ENCODE measurements at places on chromosomes 5 and 9. TPM values are rescaled to one million over a fixed set of nuclear protein-coding genes. Genes with fewer than 3 reads are reported as not detected.

TAS2R1 gene
- total RNA-seq, result not detected

AJM1 gene
- total RNA-seq, result 2.0 TPM

TMEM215 gene
- total RNA-seq, result not detected

GRCh38 chr5:151146061-151146460, 11.5 kb downstream of the ANXA6 start:
- DNase-seq, result no peak

- DNase-seq, result no peak
Measured at GRCh38 chr5:117880932-117881331, 1107.4 kb downstream of the DTWD2 start.

- no peak for DNase-seq
Measured at GRCh38 chr5:84260939-84261338, 123.7 kb downstream of the EDIL3 start.
